Activated CD4-positive, alpha-beta T cell treated with anti-CD3 and anti-CD28 coated beads, Interleukin-2, amount 50 U/mL, for 1 hour (primary cell): ENCODE measurements at places on chromosomes 1 and 21.
A peak's percentile ranks its signal among the peaks of the same experiment; 100 is the strongest.

GRCh38 chr1:3000671-3001470 lies 20.4 kb upstream of the ACTRT2 start:
- DNase-seq, result no peak

- no peak for DNase-seq
Measured at GRCh38 chr1:161298116-161298515, 11.7 kb downstream of the MPZ start.

DNA sequence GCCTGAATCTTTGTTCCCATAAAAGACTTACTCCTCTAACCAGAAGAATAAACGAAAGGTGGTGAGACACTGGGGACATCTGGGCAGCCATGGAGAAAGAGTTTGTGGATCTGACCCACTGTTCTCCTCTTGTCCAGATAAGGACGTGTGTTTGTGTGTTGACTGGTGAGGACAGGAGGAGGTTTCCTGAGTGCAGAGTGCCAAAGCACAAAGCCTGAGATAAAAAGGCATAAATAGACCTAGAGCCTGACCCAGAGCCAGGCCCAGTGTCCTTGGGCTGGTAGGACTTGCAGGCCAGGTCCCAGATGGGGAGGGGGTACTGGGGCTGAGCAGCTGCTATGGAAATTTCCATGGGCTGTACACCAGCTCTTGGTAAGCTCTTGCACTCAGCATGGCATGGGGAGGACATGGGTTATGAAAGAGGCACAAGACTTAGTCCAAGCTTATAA lies 19.6 kb upstream of the COQ8A start:
- no peak for DNase-seq

- no peak for DNase-seq
Measured at GRCh38 chr1:63454269-63454668, 68.8 kb downstream of the ITGB3BP start.

- DNase-seq, result peak; percentile 76
Measured at GRCh38 chr1:61076728-61077675, 5.4 kb upstream of the NFIA start.

- no peak for DNase-seq
Measured at GRCh38 chr1:158809862-158810261, 21.3 kb upstream of the MNDA start.

- no peak for DNase-seq
Measured at GRCh38 chr1:38735651-38736161, 123.9 kb downstream of the RRAGC start.

- DNase-seq, result no peak
Measured at GRCh38 chr1:209585672-209586071, 2.2 kb downstream of the CAMK1G start.

DNA sequence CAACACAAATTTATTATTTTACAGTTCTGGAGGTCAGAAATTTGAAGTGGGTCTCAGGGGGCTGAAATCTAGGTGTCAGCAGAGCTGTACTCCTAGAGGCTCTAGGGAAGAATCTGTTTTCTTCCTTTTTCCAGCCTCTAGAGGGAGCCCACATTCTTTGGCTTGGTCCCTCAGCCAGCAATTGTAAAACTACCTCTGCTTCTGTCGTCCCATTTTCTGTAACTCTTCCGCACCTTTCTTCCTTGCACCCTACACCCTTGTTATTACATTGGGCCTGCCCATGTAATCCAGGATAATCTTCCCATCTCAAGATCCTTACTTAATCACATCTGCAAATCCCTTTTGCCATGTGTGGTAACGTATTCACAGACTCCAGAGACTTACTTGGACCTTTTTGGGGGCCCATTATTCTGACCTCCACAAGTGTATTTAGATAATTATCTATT lies 24.8 kb upstream of the THEM4 start:
- DNase-seq, result peak; percentile 33

DNA sequence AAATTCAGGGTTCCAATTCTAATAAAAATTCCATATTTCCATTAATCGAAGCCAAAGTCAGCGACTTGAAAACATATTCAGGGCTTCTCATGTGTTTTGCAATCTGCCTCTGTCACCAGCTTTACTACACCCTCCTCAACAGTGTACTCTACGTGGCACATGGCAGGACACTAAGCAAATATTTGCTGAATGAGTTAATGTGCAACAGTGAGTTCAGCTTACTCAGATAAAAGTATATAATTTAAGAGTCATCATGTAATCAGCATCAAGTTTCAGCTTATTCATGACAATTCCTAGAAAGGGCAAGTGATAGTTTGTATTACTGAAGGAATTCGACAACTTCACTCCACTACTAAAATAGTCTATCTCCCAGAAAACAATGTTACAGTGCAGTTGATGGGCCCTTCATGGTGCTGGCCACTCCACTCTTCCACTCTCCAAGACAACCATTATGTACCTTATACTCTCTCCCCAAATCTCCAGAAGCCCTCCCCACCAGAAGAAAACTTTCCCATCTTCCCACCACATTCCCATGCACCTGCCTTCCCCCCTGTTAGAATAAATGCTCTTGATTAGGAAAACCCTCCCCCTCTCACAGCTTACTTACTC lies 97.3 kb downstream of the TTLL7 start:
- DNase-seq, result no peak

- DNase-seq, result no peak
Measured at GRCh38 chr1:241611736-241612135, 28.4 kb downstream of the CHML start.

GRCh38 chr1:2160451-2161300 lies 33.9 kb downstream of the FAAP20 start:
- no peak for DNase-seq

- no peak for DNase-seq
Measured at GRCh38 chr1:207676153-207676552, 31.2 kb downstream of the CR1L start.

DNA sequence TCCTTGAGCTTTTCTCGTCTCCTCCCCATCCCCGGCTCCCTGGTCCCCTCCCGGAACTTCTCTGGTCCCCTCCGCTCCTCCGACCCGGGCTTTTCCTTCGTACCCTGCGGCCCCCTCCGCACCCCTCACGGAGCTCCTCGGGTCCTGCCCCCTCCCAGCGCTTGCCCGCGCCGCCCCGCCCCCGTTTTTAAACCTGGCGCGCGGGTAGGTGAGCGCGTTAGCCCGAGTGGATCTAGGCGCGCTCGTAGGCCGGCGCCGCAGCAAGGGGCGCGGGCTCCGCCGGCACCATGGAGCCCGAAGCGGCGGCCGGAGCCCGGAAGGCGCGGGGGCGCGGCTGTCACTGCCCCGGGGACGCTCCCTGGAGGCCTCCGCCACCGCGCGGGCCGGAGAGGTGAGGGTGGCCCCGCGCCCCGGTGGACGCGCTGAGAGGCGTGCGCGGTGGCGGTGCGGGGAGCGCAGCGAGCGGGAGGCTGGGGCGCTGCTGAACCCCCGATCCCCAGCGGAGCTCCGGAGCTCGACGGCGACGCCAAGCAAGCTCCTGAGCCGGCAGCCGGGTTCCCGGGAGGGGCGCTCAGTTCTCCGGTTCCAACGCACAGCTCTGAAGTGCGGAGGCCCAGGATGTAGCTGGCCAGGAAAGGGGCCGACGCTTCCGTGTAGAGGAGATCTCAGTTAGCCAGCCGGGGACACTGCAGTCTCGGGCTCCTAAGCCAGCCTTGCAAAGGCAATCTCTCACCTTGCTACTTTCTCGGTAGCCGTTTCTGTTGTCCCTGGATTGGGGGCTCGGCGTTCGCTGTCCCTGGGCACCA lies at the start of gene RIPPLY3:
Gene RIPPLY3, plus strand, starts transcription at position 217 of the 806 bp plus-strand sequence. Its CDS starts 71 bp downstream, at position 288.
- DNase-seq, result no peak

- DNase-seq, result no peak
Measured at GRCh38 chr1:184219883-184220282, 166.9 kb upstream of the C1orf21 start.

- DNase-seq, result no peak
Measured at GRCh38 chr1:75559136-75559535, 51.8 kb downstream of the SLC44A5 start.

GRCh38 chr1:229843627-229844238 lies 217.7 kb downstream of the URB2 start:
- DNase-seq, result no peak

- DNase-seq, result no peak
Measured at GRCh38 chr1:31764312-31765040, at the start of gene ADGRB2. Gene ADGRB2, minus strand, starts transcription at chr1:31764340. Its CDS starts 7,119 bp downstream, at chr1:31757221.
